A375 (cell line): ENCODE measurements at places on chromosomes 2 and 18. TPM values are rescaled to one million over a fixed set of nuclear protein-coding genes. Genes with fewer than 3 reads are reported as not detected.

The GPR45 gene
- total RNA-seq = not detected in 2 replicates

The HADHB gene
- 60.5 and 60.7 TPM in 2 replicates for total RNA-seq

The ANKRD29 gene
- total RNA-seq = 5.9 and 10.1 TPM in 2 replicates

The ZNF804A gene
- 3.0 and 3.4 TPM in 2 replicates for total RNA-seq

The WNT6 gene
- not detected in 2 replicates for total RNA-seq

The ALPI gene
- total RNA-seq = not detected in 2 replicates

The SLC9A4 gene
- total RNA-seq = not detected in 2 replicates

The TET3 gene
- 9.0 and 10.4 TPM in 2 replicates for total RNA-seq

The CEBPZOS gene
- 18.8 and 23.5 TPM in 2 replicates for total RNA-seq

The OSBPL6 gene
- total RNA-seq = 5.7 and 7.0 TPM in 2 replicates

The SLC5A7 gene
- total RNA-seq = 0.05 TPM in 1 of 2 replicates, not detected in the other

The ST6GAL2 gene
- not detected in 2 replicates for total RNA-seq

The LINC00305 gene
- total RNA-seq = not detected in 2 replicates

The RNF181 gene
- 137 and 156 TPM in 2 replicates for total RNA-seq

The HS6ST1 gene
- total RNA-seq = 8.1 and 8.7 TPM in 2 replicates

The RAD51AP2 gene
- total RNA-seq = 0.08 and 0.11 TPM in 2 replicates

The OLA1 gene
- total RNA-seq = 99.5 and 121 TPM in 2 replicates

The INSIG2 gene
- total RNA-seq = 1.4 and 5.3 TPM in 2 replicates

The MAL gene
- not detected in 2 replicates for total RNA-seq

The KRTCAP3 gene
- 0.60 TPM in 1 of 2 replicates, not detected in the other for total RNA-seq

The SPATS2L gene
- total RNA-seq = 87.9 and 89.2 TPM in 2 replicates

The CERS6 gene
- 4.0 and 4.3 TPM in 2 replicates for total RNA-seq

The MARCO gene
- total RNA-seq = not detected in 2 replicates

The MYL1 gene
- total RNA-seq = not detected in 2 replicates

The TUBA4B gene
- not detected in 2 replicates for total RNA-seq

The HOXD1 gene
- 0.08 TPM in 2 replicates for total RNA-seq

The IGFBP5 gene
- 43.6 and 55.6 TPM in 2 replicates for total RNA-seq

The CCL20 gene
- total RNA-seq = 1.3 TPM in 1 of 2 replicates, not detected in the other

The FAM237A gene
- not detected in 2 replicates for total RNA-seq

The VWC2L gene
- not detected in 2 replicates for total RNA-seq

The WDR54 gene
- total RNA-seq = 119 and 142 TPM in 2 replicates

The LAMA1 gene
- 3.1 and 5.5 TPM in 2 replicates for total RNA-seq

The RUFY4 gene
- total RNA-seq = not detected in 2 replicates

The C1QL2 gene
- not detected in 2 replicates for total RNA-seq

The AMMECR1L gene
- total RNA-seq = 13.1 and 15.1 TPM in 2 replicates

The TOGARAM2 gene
- total RNA-seq = 0.08 TPM in 1 of 2 replicates, not detected in the other

The GTF2A1L gene
- total RNA-seq = 0.08 TPM in 1 of 2 replicates, not detected in the other

The CCDC68 gene
- total RNA-seq = not detected in 2 replicates

The ROCK1 gene
- total RNA-seq = 13.9 and 15.3 TPM in 2 replicates

The HRH4 gene
- 0.08 TPM in 1 of 2 replicates, not detected in the other for total RNA-seq

The SIX3 gene
- total RNA-seq = not detected in 2 replicates

The PCARE gene
- total RNA-seq = 0.04 TPM in 1 of 2 replicates, not detected in the other

The CIB4 gene
- total RNA-seq = not detected in 2 replicates

The CHST9 gene
- 0.05 and 0.19 TPM in 2 replicates for total RNA-seq

The MRPL44 gene
- 21.1 and 21.6 TPM in 2 replicates for total RNA-seq

The NOSTRIN gene
- total RNA-seq = 0.50 TPM in 1 of 2 replicates, not detected in the other
